Esophagus muscularis mucosa (tissue), 4 donors: ENCODE measurements at places on chromosomes 2 and 18. TPM values are rescaled to one million over a fixed set of nuclear protein-coding genes. Genes with fewer than 3 reads are reported as not detected.

CNGA3 gene
- 13.7 TPM for total RNA-seq

ZC3H15 gene
- total RNA-seq = 70.2 TPM

LBX2 gene
- total RNA-seq = 0.99 TPM

OBSL1 gene
- total RNA-seq = 123 TPM

FN1 gene
- total RNA-seq = 2,864 TPM

MSGN1 gene
- total RNA-seq = not detected
